ENCODE measurements at places on chromosomes 3 and 15. TPM values are rescaled to one million over a fixed set of nuclear protein-coding genes. Genes with fewer than 3 reads are reported as not detected.

The ADGRG7 gene
- not detected for total RNA-seq

The MOBP gene
- total RNA-seq: not detected

DNA sequence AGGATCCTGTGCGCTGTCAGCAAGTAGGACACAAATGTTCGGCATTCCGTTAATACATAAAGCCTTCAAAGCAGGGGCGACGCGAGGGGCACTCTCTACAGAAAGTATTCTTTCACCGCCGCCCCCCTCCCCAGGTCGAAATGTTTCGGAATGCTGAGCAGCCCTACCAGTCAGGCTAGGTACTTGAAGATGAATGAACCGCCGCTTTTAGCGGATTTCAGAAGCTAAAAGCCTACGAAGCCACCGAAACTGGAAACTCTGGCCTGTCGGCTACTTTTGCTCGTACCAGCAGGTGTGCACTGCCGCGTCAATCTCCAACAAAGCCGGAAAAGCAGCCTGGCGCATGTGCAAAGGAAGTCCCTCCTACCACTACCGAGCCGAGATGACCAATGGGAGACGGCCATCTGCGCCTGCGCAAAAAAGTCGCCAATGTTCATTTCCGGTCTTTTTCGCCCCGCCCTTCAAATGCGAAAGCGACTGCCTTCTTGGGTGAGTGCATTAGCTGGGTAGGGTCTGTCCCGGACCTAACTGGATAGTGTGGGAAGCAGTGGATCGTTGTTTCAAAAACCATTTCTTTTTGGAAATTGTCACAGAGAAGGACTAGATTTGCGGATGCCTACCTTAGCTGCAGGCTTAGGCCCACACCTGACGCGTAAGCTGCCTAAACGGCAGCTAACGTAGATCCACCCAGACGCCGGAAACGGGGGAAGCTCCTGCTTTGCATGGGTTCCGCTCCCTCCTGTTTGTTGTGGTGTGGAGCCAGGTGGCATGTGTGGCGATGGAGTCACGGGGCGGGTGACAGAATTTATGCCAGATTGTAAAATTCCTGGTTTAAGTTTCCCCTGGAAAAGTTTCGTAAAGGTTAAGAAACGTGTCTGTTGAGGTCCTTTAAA is at the start of gene WDR5B:
Gene WDR5B, minus strand, starts transcription at position 301 of the 893 bp plus-strand sequence. CDS start 534 bp downstream, outside the sequence.
- peak; percentile 87 for DNase-seq

DNA sequence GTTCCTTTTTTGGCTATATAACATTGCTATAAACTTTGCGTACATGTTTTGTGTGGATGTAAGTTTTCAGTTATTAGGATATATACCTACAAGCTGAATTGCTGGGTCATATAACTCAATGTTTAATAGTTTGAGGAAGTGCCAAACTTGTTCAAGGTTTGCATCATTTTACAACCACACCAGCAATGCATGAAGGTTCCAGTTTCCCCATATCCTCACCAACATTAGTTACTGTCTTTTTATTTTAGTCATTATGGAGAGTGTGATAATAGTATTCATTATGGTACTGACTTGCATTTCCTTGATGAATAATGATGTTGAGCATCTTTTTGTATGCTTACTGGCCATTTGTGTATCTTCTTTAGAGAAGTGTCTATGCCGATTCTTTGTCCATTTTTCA is 112.3 kb downstream of the NR1I2 start:
- DNase-seq: no peak

DNA sequence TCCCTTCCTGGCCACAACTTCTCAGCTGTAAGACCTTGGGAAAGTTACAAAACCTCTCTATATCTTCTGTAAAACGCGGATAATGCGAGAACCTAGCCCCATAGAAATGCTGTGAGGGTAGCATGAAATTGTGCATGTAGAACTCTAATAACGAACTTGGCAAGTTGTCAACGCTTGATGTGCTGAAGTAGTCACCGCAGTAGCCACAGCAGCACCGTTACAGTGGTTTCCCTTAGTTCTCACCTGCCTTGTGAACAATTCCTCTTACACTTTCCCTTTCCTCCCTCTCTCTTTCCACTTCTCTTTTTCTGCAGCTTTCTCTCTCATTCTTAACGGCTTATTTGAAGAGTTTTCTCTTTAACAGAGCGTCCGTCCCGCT is 447 bp upstream of the SHQ1 start:
- no peak for DNase-seq

- DNase-seq: no peak
Observed at GRCh38 chr3:114902691-114903101, 244.4 kb downstream of the ZBTB20 start.

- peak; percentile 69 for DNase-seq
Observed at GRCh38 chr3:149507491-149508324, 33.2 kb downstream of the TM4SF4 start.

The GP5 gene
- 0.14 TPM for total RNA-seq

GRCh38 chr15:57045741-57046382 is 127.4 kb downstream of the TCF12 start:
- DNase-seq: no peak

The ZNF662 gene
- 8.9 TPM for total RNA-seq

DNA sequence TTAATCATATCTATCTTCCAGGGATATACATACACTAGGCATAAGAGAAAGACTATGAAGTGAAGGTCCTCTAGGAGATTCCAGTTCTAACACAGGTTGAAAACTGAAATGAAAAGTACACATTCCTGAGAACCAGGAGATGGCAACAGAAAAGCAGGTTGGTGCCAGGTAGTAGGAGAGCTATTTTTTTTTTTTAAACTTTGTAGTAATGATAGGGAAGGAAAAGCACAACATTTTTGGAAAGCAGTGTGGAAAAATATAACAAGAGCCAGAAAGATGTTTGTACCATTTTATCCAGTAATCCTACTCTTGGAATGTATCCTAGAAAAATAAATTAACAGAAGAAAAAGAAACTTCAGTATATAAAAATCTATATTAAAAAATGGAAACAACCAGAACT is 189.9 kb downstream of the DTWD1 start:
- DNase-seq: no peak

The SLC28A2 gene
- not detected for total RNA-seq

DNA sequence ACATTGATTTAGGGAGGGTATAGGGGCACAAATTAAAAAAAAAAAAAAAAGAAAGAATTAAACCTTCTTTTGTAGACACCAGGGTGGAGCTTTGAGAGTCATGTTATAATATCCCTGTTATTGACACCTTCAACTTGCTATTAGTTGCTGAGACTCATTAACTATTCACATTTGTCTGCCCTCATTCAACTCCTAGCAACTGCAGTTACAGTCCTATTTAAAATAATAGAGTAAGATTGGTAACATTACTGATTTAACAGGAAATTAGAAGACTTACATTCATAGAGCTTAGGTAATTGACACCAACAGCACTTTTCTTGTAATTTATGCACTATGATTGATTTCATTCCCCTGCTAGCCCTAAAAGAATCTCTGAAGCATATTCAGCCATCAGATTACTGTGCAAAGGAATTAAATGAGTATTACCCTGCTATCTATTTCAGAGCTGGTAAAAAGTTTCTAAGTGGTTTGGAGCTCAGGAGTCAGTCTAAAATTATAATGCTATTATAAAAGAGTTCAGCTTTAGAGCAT is 148.8 kb upstream of the TBL1XR1 start:
- no peak for DNase-seq

GRCh38 chr15:99181545-99181971 is 67.8 kb downstream of the TTC23 start:
- DNase-seq: no peak

DNA sequence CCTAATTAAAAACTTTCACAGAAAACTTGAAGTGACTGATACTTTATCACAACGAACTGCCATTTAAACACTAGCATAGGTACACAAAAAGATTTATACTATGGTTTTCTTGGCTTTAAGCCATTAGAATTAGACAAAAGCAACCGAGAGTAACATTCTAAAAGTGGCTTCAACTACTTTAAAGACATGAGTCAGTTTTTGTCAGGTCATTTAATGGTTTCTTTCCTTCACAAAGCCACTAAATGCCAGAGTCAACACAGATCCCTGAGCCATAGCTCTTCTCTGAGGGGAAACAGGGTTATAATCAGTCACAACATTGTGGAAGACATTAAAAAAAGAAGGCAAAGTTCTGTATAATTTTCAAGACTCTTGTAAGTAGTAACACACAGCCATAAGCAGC is 54.6 kb downstream of the CAPN3 start:
- DNase-seq: no peak

GRCh38 chr3:108564564-108564963 is 24.7 kb downstream of the CIP2A start:
- no peak for DNase-seq

DNA sequence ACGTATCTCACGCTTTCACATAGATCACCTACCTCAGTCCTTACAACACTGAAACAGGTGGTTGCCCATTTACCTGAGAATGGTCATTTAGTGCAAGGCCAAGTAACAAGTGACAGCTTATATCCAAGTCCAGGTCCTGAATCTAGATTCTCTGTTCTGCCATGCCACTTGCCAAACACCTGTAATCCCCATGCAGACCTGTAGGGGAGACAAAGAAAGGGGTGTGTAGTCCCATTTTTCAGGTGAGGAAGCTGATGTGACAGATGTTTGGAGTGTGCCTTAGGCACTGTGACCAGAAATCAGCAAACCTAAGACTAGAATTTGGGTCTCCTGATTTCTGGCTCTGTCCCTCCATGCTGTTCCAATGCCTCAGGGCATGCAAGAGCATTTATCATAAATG is 12.7 kb downstream of the ZNF35 start:
- DNase-seq: no peak

- no peak for DNase-seq
Observed at GRCh38 chr15:80777826-80778620, 1.1 kb upstream of the CEMIP start.

DNA sequence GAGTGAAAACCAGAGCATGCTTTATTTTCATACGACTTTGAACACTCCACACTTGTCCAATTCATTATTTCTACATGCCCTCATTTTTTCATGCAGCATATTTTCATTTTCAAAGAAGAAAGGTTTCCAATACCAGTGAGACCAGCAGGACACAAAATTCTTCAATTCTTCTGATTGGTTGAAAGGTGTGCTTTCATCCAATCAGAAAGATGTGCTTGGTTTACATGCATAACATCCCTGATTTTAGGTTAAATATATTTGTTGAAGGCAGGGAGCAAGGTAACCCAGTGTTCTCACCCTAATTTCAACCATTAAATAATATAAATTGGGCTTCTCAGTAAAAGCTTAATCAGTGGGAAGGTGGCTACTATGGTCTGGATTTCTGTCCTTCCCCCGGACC is 47.5 kb upstream of the PPIB start:
- DNase-seq: no peak

The CHRNA3 gene
- total RNA-seq: not detected

GRCh38 chr3:184677344-184678316 is 34.2 kb downstream of the MAGEF1 start:
- no peak for DNase-seq

GRCh38 chr3:66326340-66326739 is 105.5 kb downstream of the SLC25A26 start:
- DNase-seq: no peak

- no peak for DNase-seq
Observed at GRCh38 chr3:50340448-50341329, at the start of gene RASSF1. Gene RASSF1, minus strand, starts transcription at chr3:50340836. Its CDS starts 31 bp downstream, at chr3:50340805.

The PDZRN3 gene
- 166 TPM for total RNA-seq

DNA sequence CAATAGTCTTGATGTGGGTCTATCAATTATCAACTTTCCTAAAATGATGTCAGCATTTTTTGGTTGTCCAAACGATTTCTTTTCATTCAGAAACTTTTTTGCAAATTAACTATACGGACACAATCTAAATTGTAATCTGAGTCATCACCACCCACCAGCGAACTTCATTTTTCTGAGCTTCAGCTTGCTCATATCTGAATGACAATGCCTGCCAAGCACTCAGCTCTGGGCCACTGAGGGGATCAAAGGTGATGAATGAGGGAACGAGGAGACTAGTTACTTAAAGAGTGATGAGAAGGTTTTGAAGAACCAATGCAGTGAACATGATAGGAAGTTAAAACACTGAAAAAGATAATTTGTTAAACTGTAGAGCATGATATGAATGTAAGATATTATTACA is 14.9 kb upstream of the TBC1D23 start:
- DNase-seq: no peak

DNA sequence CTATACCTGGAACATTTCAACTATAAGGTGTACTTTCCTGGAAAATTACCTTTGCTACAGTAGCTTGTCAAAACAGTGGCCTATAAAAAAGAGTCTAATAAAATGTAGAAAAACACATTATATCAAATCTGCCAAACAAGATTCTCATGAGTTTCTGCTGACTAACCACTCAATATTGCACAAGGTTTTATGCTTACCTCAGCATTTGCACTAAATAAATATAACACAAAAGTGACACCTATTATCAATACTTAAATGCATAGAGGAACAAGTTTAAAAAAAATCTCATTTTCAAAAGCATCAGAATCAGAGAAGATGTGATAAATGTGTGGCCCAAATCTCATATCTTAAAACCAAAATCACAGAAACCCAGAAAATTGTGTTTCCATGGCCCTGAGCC is 281.4 kb downstream of the RSL24D1 start:
- DNase-seq: no peak

The THRB gene
- 40.3 TPM for total RNA-seq

DNA sequence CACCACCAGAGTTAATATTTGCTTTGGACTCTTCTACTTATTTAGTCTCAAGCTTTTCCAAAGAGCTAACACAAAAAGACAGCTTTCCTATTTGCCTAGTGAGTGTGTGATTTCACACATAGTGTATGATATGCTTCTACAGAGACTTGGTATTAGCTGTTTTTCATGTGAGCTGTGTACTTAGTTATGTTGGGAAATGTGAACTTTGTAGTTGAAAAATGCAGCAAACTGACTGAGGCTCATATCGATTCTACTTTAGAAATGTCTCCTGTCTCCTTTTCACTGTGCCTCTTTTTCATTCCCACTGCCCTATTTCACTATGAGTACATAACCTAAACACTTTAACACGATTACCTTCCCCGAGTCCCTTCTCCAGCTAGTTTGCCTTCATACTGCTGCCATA is 136.5 kb downstream of the ALCAM start:
- no peak for DNase-seq

DNA sequence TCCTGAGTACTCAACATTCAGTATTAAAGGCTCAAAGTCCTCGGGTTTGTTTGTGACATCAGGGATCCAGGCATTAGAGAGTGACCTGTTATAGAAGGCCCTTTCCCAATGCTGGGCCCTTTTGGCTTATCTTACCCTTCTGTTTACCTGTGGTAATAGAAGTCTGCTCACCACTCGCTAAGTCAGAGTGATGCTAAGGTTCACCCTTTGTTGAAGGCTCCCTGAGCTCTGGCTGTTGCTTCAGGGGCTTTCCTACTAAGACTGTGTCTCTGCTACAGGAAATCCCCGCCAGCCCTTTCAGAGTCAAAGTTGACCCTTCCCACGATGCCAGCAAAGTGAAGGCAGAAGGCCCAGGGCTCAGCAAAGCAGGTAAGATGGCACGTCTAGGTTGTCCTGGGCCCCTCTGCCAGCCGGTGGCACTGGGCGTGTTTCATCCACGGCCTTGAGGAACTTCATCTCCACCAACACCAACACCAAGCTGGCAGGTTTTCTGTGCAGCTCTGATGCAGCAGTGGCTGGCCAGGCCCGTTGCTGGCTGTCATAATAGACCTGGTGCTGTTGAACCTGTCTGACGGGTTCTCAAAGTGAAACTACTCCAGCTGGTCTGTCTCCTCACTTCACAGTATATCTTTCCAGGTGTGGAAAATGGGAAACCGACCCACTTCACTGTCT is 99.1 kb downstream of the DNASE1L3 start:
- no peak for DNase-seq
